NCI-H2107 (cell line): ENCODE measurements at places on chromosomes 6 and 20.

DNA sequence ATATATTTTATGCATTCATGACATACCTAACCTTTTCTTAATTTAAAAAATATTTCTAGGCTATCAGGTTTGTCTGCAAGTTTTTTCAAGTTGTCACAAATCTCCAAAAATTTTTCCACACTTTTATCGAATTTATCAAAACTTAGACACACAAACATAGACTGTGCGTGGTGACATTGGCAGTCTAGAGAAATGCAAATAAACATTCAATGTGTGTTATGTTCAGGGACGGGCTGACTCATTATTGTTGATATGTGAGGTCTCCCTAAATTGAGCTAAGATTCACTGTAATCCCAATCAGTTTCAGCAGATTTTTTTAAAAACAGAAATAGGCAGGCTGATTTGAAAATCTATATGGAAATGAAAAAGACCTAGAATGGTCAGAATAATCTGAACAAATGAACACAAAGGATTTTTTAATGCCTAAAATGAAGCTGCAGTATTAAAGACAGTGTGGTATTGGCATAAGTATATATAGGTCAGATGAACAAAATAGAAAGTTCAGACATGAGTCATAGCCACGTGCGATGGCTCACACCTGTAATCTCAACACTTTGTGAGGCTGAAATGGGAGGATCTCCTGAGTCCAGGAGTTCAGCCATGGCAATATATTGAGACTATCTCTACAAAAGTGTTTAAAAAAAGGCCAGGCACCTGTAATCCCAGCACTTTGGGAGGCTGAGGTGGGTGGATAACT lies 19.2 kb downstream of the BLTP3A start:
- no peak for DNase-seq

DNA sequence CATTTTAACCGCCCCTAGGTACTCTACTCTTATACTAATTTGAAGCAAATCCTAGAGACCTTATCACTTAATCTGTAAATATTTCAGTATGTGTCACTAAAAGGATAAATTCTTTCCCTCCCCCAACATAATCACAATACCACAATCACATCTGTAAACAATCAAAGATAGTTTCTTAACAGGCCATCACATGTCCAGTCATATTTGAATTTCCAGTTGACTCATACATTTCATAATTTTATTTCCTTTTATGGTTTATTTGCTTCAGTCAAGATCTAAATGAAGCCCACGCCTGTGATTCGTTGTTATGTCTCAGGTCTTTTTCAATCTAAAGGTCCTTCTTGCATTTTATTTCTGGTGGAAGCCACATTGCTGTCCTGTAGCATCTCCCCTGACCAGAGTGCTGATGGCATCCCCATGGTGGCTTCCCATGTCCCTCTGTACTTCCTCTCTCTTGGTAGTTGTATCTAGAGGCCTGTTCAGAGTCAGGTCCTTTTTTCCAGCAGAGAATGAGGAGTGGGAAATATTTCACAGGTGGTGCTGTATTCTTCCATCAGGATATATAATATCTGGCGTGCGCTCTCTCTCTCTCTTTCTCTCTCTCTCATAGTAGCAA lies 128.6 kb upstream of the SLC22A23 start:
- DNase-seq, result no peak

DNA sequence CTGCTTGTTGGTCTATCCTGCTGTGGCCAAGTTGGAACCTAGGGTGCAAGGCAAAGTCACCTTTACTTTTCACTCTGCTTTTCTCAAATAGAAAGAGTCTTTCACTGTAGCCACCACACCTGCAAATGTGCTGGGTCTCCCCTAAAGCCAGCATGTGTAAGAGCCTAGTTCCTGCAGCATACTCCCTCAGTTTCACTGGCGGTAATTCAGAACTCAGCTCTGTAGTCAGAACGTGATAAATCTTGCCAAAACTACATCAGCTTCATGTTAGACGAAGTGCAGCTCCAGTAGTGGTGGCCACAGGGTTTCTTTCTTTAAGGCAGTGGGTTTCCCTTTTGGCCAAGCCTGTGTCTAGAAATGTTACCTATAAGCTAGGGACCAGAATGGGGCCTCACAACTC lies 72.0 kb upstream of the HMGCLL1 start:
- no peak for DNase-seq

DNA sequence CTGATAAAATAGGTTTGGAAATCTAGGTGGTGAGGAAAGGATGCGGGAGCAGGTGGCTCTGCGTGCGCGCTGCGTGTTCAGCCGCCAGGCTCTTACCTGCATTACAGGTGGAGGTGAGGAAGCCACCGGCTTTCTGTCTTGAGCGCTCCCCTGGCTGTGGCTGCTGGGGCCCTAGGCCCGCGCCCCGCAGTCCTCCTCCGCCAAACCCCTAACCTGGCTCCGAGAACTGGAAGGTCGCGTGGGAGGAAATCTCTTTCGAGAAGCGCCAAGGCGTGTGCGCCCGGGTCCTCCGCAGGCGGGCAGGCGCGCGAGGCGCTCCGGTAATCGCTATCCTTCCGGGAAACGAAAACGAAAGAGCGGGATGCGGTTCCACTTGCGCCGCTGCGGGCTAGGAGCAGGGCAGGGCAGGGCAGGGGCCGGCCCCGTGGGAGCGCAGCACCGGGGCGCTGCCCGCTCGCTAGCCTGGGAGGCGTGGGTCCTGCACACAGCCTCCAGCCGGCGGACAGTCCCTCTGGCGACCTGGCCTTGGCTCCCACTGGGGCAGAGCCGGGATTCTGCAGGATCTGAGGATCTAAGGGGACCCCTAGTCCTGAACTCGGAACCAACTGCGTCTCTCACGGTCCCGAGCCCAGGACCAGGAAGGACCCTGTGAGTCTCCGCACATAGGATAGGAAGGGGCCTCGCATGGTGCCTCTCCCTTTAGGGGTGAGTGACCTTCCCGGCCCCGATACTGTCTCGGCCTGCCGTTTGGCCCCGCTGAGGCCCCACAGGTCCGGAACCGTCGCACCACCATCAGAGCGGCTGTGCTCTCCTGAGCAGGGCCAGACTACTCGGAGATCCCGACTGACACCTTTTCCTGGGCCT lies at the start of gene ETV7:
Gene ETV7, minus strand, starts transcription at position 230 of the 864 bp plus-strand sequence. Its CDS starts 128 bp downstream, at position 102.
- DNase-seq, result no peak

DNA sequence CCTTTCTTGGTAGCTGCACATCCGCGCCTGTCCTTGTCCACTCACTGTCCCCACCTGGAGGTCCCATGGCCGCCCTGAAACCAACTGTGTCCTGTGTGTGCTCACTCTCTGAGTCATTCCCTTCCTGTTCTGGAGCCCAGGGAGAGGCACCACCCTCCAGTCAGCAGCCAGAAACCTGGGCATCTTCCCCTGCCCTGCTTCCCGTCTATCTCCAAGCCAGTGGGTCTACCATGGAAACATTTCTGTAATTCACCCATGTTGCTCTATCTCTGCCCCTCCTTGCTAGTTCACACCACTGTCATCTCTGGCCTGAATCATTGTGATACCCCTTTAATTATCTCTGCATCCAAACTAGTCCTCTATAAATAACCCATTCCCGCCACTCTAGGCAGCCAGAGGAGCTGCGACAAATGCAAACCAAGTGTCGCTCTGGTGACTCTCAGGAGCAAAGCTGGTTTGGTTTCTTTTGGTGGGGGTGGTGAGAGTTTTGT lies 28.8 kb upstream of the SYNJ2 start:
- no peak for DNase-seq

GRCh38 chr20:35953387-35954199 lies 709 bp downstream of the SCAND1 start:
- no peak for DNase-seq

DNA sequence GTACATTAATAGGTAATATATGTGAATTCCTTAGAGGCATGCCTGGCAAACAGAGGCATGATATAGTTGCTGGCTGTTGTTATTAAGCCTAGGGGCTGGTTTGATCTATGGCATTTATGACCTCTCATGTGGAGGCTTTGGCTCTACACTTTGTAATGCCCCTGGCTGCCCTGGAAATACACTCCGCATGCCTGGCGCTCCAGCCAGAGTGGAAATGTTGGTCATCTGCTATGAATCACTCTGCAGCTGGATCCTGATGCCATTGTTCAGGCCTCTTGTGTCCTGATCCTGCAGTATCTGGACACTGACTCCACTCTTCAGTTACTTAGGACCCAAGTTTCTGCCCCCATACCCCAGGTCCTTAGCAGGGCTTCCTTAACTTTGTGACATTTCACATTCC lies 200.5 kb upstream of the PCSK2 start:
- no peak for DNase-seq
